ENCODE measurements at places on chromosomes 12 and 14.

DNA sequence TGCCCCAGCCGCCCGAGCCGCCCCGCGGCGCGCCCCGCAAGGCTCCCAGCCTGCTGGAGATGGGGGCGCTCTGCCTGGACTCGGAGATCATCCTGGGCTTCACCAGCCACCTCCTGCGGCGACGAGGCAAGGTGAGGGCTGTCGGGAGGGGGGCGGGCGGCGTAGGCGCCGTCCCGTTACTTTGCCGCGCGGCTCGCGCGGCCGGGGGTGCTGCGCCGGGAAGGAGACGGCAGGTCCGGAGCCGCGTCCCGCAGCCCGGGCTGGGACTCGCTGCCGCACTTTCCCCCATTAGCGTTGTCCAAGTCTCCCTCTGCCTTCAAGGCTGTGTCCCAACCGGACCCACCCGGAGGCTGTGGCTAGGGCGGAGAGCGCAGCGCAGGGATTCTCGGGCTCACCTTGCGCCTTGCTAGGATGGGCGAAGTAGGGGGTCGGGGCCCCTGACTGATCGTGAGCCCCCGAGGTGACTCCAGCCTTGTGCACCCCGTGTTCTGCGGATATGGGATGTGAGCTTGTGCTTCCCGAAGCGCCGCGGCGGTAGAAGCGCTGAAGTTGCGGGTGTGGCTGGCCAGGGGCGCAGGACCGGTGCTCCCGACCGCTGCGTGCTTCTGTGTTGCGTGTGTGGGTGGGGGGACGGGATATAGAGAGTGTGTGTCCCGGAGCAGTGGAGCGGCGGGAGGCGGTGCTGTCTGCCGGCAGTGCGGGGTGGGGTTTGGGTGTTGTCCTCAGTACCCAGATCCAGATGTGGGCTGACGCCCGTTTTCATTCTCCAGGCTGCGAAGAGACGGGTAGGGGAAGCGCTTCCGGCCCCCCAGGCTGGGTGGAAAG, 1.7 kb upstream of the KIF26A start:
- no peak for DNase-seq

DNA sequence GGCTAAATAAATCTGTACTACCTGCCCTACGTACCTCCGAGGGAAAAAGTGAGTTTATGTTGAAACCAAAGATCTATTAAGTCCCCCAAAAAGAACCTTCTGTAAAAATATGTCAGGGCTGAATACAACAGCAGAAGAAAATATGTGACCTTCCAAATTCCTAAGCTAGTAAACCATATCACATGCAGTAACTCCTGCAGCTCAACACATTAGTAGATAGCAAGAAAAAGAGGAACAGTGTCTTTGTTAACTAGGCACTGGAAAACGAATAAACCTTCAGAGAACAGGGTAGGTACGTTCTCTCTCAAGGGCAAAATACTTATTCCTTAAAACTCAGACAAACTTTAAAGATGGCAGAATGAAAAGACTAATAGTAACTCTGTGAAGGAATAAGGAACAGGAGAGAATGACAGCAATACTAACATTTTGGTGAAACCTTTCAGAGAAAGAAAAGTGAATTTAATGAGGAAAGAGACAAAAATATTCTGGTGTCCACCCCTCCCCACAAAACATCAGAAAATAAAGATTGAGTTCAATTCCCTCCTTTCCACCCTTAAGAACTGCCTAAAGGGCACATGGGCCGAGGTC, 18.0 kb downstream of the CBX5 start:
- peak; percentile 28 for DNase-seq

- DNase-seq = no peak
Observed at GRCh38 chr12:54287261-54288157, 7.0 kb downstream of the HNRNPA1 start.

GRCh38 chr14:56724013-56724412, 86.3 kb downstream of the OTX2 start:
- DNase-seq = no peak

GRCh38 chr14:68471029-68471963, 321.6 kb downstream of the ZFP36L1 start:
- DNase-seq = peak; percentile 32

DNA sequence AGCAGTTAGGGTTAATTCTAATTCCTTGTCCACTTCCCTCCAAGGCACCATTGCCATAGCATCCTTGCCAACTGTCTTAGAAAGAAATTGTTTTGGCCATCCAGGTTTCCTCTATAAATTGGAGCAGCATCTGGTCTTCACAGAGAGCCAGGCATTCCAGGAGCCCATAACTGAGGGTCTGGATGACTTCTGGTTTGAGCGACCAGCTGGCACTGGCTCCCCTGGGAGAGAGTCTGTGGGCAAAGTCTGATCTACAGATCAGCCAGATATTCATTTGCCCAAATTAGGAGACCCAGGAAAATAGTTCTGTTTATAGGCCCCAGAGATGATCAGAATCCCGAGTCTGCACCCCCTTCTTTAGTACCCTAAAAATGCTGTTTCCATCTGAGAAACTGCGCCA, 16.0 kb downstream of the VSX2 start:
- DNase-seq = no peak

GRCh38 chr14:102813691-102814090, 36.4 kb downstream of the TRAF3 start:
- no peak for DNase-seq

DNA sequence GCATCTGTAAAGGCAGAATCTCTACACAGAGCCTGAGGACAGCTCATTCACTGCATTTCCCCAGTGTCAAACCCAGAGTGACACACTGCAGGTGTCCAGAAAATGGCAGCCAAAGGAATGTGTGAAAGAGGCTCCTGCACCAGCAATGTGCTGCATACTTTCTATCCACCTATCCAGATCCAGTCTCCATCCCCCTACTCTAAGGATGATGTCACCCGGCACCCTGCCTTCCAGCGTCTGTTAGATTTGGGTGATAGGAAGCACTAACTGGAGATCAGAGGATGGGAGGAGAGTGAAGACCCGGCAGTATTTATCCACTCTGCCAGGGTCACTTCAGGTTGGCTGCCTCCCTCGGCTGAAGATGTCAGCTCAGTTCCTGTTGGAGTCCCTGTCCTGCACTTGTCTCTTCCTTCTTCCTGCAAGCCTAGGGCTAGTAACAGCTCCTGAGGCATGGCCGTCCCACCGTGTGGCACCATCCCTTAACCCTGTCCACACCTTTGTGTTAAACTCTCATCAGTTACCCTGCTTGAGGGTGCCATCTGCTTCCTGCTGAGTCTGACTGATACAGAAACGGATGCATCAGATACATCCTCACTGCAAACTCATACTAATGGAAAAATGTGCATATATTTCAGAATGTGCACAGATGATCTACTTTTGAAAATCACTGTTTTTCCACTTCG, 13.0 kb upstream of the GPR68 start:
- DNase-seq = no peak

Data from CD14-positive monocyte (primary cell).